ENCODE measurements at places on chromosomes 11 and 22.

- DNase-seq: no peak
Measured at GRCh38 chr22:49983148-49984042, 22.8 kb downstream of the PIM3 start.

- no peak for DNase-seq
Measured at GRCh38 chr11:128039140-128040021, 548.0 kb downstream of the ETS1 start.

GRCh38 chr11:91792779-91793262 lies 431.8 kb upstream of the FAT3 start:
- DNase-seq: no peak

DNA sequence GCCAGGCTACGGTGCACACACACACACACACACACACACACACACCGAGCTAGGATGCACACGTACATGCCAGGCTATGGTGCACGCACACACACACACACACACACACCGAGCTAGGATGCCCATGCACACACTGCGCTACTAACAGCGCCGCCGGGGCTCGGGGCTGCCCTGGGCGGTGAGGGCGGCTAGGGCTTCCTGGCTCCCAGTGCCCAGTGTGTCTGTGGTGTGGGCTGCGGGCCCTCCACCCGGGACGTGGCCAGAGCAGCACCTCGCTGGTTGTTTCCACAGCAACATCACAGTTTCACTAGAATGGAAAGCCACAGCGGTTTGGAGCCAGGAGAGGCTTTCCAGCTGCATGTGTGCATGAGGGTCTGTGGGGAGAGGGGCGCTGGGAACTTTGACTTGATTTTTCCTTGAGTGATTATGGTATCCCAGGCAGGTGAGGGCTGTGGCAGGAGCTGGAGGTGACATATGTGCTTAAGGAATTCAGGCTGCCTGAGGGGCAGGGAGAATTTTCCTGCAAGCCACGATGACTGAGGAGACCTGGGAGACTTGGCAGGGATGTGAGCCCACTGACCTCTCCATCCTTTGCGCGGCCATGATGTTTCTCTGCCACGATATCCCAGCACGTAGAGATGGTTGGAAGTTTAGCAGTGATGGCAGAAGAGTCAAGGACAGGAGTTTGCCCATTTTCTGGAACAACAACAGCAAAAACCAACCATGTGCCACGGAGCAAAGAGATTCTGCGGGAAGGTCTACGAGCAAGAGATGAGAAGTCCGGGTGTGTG lies 195.9 kb downstream of the SNX19 start:
- no peak for DNase-seq

DNA sequence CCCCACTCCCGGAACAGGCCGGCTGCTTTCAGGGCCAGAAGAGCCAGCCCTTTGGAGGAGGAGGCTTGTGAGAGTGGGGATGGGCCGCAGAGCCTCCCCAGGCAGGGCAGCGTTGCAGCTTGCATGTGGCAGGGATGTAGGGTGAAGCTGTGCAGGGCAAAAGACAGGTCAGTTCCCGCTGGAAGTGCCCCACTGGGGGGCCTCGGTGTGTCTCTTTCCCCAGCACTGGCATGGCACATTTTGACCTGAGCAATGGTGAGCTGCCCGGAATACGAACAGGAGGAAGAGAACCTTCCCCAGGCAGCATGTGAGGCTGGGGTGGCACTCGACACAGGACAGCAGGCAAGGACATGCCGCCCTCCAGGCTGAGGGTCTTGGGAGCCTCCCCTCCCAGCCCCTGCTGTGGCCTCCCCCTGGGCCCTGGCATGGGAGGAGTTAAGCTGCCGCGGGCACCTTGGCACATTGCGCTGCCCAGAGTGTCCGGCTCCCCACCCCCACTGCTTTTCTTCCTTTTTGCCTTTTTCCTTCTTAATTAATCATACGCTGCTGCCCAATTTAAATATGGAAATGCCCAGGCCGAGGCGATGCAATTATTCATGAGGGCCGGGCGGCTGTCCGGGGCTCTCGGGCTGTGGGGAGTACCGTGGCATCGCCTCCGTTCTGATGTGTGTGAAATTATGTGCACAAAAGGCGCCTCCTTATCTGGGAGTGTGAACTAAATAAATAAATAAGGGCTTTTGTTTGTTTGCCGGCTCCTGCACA lies 76.0 kb upstream of the WNT7B start:
- peak; percentile 78 for DNase-seq

DNA sequence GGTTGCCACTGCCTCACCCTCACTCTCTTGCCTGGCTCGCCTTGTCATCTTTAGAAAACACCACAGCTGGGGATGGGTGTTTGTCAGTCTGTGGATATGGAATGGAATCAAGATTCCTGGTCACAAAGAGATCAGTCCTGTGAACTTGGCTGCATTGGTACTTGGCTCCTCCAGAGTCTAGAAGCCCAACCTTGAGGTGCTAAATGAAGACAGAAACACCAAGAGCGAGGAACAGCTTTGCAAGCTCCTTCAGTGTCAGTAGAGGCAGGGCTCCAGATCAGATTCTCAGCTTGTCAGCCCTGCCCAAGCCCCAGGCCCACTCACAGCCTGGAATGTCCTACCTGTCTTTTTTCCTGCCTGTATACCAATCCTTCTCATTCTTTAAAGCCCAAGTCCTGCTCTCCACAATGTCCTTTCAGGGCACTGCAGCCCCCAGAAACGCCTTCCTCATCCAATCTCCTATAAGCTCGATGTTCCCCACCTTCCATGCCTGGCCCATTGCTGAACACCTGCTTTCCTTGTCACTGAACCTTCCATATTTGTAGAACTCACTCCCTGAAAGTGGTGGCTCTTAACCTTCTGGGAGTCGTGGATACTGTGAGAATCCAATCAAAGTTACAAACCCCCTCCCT lies 188.9 kb downstream of the BCR start:
- DNase-seq: no peak

DNA sequence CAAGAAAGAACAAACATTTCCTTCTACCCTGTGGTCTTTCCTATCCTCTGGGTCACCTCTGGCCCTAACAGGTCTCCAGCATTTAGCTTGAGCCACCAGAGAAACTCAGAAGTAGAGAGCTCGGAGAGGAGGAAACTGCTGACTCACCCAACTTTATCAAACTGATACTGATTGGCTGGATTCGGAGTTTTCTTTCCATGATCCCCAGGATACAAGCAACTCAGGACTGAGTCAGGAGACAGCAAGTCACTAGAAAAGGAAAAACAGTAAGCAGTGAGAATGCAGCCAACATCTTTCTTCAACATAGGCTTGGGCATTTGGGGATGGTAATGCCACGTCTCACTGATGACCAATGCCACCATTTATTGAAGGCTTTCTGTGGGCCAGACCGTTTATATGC lies 32.7 kb downstream of the THOC5 start:
- no peak for DNase-seq

DNA sequence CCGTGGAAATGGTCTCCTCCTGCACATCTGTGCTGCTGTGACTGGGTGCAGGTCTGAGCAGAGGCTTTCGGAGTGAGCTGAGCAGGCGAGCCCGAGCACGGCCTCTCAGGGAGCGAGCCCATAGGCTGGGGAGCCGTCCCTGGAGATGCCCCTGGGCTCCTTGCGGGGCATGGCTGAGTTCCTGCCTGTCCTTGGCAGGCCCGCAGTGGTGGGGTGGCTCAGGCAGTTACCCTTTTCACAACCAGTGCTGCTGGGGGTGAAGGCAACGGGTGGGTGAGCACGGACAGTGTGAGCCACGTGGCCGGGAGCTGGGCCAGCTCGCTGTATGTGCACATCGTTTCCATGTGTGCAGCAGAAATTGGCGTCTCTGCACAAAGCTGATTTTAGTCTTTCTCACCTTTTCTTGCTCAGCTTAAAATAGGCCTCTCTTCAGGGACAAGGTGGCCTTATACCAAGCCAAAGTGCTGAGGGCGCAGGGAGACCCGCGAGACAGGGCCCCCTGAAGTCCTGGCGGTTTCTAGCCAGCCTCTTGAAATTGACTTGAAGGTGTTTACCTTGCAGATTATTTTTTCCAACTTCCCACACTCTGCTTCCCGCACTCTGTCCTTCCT lies at the start of gene TP53AIP1:
Gene TP53AIP1 (minus strand): TSS at position 55 of the 611 bp plus-strand sequence. CDS start 5,053 bp downstream, outside the sequence.
- DNase-seq: no peak

Data from pons (tissue), 1 donor.